T-helper 17 cell (primary cell): ENCODE measurements at places on chromosomes 3 and 15.

DNA sequence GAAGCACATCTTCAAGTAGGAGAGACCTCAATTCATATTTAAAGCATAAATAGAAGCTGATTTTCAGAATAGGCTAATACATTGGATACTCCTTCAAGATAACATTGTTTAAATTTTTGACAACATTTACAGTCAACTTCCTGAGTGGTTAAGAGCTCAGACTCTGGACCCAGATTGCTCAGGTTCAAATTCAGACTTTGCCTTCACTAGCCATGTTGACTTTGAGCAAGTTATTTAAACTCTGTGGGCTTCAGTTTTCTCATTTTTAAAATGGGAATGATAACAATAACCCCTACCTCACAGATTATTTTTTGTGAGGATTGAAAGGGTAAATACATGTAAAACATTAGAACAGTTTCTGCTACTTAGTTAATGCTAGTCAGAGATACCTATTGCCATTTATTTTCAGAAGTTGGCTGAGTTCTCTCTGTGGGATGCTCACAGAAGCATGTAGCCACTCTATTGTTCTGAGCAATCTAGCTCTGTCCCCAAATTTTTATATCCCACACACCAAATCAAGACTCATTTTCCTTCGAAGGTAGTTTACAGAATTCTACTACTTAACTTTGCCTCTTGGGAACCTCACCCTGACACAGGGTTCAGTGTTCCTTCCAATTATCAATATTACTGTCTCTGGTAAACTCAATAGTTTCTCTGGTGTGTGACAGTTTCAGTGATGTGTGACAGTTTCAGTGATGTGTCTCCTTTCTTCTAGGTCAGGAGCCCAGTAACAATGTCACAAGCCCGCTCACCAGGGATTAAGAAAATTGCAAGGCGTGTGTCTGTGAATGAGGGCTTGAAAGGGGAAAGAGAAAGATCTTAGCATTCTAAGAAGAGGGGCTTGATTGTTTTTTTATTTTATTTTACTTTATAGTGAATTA is 79.4 kb upstream of the OSTN start:
- no peak for DNase-seq

- DNase-seq = no peak
Measured at GRCh38 chr15:99704444-99704838, 28.8 kb downstream of the LYSMD4 start.

- no peak for DNase-seq
Measured at GRCh38 chr3:187473778-187474406, 105.7 kb downstream of the RTP4 start.

DNA sequence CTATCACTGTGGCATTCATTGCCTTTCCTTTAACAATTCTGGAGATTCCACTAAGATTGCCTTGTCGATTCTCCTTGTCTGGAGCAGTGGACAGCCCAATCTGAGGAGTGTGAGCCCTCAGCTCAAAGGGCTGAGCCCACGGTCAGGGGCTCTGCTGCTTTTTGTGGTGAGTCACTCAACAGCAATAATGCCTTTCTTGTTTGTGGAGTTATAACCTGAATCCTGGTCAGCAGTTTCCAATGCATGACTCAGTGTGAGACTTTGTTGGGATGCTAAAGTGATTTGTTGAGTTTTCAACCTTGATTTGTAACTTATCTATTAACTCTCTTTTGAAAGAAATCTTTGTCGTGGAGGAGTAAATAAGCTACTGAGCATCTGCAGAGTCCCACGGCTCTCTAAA is 183.5 kb downstream of the TJP1 start:
- no peak for DNase-seq

- DNase-seq = no peak
Measured at GRCh38 chr3:39146083-39146501, 7.3 kb downstream of the CSRNP1 start.

- no peak for DNase-seq
Measured at GRCh38 chr3:2156244-2156847, 57.7 kb downstream of the CNTN4 start.

- DNase-seq = peak; percentile 44
Measured at GRCh38 chr3:53045518-53046170, at the start of gene SFMBT1. TSS of gene SFMBT1 (minus strand) at chr3:53046073. CDS start at chr3:52969128, 76,945 bp downstream.

DNA sequence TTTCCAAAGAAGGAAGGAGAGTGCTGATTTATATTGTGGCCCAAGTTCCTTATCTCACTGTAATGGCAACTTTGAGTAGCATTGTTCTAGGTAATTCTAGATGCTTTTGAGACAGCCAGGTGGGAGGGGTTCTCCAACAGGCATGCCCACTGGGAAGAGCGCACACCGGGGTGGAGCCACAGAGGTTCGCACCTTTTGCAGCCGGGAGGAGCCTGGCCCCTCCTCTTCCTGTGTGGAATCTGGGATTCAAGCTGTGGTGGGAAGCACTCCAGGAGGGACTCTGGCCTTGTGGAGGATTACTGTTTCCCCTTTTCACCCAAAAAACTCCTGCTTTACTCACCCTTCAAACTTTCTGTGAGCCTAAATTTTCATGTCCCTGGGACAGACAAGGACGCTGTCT is 53.1 kb downstream of the CFAP20DC start:
- no peak for DNase-seq

- DNase-seq = no peak
Measured at GRCh38 chr15:31024979-31025378, 33.6 kb upstream of the MTMR10 start.

- DNase-seq = no peak
Measured at GRCh38 chr3:182436547-182436946, 356.8 kb upstream of the ATP11B start.

- no peak for DNase-seq
Measured at GRCh38 chr15:99441444-99441800, 124.4 kb upstream of the MEF2A start.

- no peak for DNase-seq
Measured at GRCh38 chr3:57826245-57826951, 70.3 kb downstream of the SLMAP start.

DNA sequence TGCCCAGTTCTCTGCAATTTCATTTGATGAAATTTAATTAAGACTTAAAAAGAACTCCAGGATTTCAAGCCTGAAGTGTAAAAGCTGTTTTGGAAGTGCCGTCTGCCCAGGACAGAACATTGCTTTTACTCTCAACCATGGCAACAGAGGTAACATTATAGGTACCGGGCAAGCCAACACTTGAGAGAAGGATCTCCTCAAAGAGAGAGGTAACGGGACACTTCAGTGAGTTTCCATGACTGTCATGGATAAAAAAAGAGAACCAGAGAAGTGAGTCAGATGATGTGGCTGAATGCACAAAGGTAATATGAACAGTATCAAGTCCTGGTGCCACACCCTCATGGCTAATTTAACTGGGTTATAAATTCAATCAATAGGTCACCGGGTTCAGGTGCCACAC is 130.2 kb upstream of the LMOD3 start:
- DNase-seq = no peak

DNA sequence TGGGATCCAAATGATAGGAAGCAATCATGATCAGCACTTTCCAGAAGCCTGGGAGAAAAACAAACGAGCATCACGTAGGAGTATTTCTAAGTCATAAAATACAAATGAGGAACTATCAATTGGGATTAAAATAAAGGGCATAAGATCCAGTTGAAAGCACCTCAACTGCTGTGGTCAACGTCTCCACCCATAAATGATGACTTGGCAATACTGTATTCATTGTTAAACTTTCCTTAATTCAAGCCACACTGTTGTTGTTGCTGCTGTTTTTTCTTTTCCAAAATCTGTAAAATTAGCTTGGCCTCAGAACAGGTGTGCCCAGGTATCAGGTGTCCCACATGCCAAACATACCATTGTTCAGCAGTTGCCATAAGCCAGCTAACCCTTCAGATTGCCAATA is 395.8 kb downstream of the NTRK3 start:
- DNase-seq = no peak

DNA sequence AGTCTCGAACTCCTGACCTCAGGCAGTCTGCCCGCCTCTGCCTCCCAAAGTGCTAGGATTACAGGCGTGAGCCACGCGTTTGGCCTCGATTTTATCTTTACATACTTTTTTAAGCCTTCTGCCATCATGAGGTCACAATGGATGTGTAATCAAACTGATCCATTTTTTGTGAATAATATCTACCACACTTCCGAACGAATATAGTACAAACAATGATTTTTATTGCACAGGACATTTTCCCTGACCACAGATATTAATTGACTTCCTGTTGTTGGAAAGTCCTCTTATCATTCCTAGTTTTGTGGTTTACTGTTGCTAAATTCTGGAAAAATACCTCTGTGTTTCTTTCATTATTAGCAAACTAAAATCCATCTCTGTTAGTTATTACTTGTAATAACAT is 68.9 kb downstream of the MINDY2 start:
- no peak for DNase-seq

GRCh38 chr3:19811689-19812088 is 122.3 kb downstream of the EFHB start:
- no peak for DNase-seq

- DNase-seq = no peak
Measured at GRCh38 chr15:39340903-39341645, 239.8 kb upstream of the THBS1 start.

- DNase-seq = no peak
Measured at GRCh38 chr15:64698823-64699222, 76.6 kb downstream of the RBPMS2 start.

GRCh38 chr3:141320399-141321108 is 47.8 kb upstream of the ZBTB38 start:
- no peak for DNase-seq

DNA sequence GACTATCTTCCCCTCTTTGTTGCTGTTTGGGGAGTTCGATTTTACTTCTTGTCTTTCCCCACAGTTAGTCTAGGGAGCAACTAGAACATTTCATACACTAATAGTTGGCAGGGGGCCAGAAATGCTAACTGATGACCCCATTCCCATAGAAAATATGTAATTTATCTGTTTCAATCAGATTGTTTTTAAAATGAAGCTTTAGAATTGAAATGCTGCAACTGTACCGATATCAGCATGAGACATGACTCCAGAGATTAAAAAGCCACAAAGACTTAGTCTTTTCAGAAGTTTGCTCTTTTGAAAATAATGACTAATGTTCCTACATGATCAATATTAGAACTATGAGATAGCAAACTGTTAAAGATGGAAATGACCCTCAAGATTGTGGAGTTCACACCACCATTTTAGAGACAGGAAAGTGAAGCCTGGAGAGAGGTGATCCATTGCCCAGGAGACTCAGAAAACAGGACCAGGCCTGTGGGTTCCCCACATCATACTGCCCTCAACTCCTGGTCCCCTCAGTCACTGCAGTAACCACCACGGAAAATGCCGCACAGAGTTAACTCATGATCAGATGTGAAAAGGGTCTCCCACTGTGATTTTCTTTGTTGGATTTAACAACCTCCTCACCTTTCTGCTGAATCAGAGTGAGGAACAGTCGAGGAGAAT is 130.3 kb downstream of the CHDH start:
- DNase-seq = no peak

- DNase-seq = no peak
Measured at GRCh38 chr3:64188810-64189560, 36.3 kb downstream of the PRICKLE2 start.

DNA sequence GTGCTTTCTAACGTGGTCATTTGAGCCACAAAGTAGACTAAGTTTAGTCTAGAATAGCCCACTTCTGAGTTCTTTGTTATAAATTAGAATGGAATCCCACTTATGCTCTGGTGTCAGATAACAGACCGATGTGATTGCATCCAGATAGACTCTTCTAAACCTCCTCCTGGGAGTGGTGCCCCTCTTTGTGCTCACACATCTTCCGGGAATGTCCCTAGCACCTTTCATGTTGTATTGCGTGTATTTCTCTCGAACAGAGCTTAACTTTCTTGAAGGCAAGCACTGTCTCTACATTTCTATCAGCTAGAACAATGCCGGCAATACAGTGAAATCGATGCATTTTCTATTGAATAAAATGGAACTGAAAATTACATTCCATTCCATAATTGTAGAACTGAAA is 23.0 kb downstream of the CP start:
- DNase-seq = no peak

DNA sequence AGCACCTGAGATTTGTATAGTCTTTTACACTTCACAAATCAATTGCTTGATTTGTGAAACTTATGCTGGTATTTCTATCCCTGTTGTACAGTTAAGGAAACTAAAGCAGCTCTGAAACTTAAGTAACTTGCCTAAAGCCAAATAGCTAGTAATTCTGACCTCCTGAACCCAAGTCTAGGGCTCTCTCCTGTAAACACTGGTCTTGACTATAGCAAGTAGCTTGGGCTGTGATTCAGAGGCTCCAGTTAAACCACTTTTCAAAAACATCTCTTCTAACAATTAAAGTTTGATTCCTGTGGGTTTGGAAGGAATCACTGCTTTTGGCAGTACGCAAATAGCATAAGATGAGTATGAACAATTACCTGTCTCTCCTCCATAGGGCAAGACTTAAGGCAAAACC is 18.5 kb upstream of the CMTM8 start:
- no peak for DNase-seq

- DNase-seq = no peak
Measured at GRCh38 chr3:187870360-187871203, 125.3 kb upstream of the BCL6 start.

GRCh38 chr3:78762121-78762520 is 1005.7 kb downstream of the ROBO1 start:
- DNase-seq = no peak

DNA sequence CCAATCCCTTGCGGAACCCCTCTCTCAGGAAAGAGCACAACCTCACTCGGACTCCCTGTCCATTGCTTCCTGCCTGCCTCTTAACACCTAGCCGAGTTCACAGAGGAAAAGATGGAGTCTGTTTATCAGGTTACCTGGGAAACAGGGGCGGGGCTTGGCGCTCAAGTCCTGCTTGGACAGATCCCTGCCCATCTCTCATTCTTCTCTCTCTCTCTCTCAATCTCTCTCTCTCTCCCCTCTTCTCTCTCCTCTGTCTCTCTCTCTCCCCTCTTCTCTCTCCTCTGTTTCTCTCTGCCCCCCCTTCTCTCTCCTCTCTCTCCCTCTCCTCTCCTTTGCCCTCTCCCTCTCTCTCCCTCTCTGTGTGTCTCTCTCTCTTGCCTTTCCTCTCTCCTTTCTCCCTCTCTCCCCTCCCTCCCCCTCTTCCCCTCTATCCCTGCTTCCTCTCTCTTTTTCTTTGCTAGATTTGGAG is at the start of gene EFHB:
Gene EFHB (minus strand): TSS at position 120 of the 469 bp plus-strand sequence. CDS start 199 bp downstream, outside the sequence.
- DNase-seq = no peak

GRCh38 chr3:10454907-10455544 is 50.4 kb downstream of the ATP2B2 start:
- no peak for DNase-seq

GRCh38 chr15:25797936-25798901 is 64.9 kb downstream of the ATP10A start:
- no peak for DNase-seq

DNA sequence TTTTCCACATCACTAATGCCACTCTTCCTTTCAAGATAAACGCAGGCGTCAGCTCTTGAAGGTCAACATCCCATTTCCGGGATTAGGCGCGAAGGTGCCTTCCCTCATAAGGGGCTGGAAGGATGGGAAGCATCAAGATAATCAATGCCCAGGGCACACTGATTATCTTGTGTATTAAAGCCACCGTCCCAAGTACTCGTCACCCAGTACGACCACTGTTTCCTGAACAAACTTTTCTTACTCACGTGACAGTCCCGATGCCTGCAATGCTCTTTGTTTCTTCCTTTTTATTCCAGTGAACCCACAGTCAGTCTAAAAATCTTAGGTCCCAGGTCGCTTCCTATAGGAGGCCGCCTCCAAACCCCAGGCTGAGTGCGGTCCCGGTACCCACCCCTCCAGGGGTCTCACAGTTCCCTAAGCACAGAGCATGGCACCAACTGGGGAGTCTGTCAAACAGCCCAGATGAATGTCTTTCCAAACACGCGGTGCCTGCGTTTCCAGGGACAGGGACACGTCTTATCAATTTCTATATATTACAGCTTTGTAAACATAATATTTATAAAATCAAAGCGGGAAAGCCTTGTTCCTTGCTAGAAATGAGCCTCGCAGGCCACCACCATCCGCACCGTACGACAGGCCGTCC is 589 bp downstream of the ANAPC13 start:
- no peak for DNase-seq

GRCh38 chr3:185717627-185718402 is 107.0 kb downstream of the IGF2BP2 start:
- DNase-seq = no peak
